ENCODE measurements at places on chromosomes 6 and 20.

DNA sequence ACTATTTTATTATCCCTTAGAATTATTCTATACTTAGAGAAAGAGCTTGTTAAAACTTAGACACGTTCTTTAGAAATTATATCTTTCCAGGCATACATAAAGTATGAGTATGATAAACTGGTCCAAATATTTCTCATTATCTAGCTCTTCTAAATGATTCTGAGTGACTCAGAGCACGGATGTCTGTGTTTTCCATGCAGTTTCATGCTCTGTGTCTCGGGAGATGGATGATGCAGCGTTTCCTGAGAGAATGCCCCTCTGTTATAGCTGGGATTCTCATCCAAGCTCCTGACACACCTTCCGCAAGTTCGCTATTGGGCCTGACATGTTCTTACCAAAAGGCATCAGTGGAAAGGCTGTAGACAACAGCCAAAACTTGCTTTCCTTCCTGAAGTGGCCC, 19.3 kb downstream of the SIRT5 start:
- DNase-seq, result no peak

DNA sequence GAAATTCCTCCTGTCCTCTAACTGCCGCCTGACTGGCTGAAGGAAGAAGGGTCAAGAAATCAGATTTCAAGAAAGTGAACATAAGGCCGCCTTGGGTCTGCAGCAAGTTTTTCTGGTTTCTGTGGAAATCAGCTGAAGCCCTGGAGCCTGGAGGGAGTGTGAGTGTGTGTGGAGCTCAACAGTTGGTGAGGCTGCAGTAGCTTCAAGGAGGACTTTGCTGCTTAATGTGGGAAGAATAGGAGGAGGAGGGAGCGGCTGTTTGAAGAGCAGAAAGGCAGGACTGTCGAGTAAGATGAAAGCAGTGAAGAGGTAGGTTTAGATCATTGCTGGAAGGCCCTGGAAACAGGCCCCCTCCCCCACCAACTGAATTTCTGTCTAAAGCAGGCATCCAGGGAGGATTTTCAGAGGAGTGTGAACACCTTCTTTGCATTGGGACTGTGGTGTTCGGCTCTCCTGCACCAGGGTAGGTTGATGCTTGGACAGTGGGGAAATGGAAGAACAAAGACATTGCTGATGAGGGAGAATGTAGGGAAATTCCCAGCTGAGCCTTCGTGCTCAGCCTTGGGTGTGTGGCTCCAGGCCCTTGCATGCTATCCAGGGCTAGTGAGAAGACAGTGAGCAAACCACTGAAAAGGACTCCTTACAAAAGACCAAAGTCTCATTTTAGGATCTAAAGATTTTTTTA, 79.5 kb upstream of the VSTM2L start:
- no peak for DNase-seq

DNA sequence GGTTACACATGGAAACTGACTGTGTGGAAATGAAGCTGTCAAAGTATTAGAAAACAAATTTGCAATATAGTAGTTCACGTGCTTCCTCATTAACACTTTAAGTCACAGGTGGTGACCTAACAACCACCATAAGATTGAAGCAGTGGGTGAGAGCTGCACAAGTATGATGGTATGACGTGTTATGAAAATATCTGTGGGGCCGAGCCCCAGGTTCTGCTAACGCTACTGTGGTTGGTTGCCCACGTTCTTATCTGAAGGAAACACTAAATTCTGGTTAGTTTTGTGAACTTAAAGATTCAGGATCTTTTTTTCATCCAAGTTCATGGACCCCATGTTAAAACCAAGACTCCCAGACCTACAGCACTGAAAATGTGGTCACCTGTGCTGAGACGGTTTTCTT, 243.0 kb upstream of the RIN2 start:
- DNase-seq, result no peak

- DNase-seq, result no peak
These were observed 29.9 kb upstream of the SLC23A2 start for GRCh38 chr20:5031206-5031557.

DNA sequence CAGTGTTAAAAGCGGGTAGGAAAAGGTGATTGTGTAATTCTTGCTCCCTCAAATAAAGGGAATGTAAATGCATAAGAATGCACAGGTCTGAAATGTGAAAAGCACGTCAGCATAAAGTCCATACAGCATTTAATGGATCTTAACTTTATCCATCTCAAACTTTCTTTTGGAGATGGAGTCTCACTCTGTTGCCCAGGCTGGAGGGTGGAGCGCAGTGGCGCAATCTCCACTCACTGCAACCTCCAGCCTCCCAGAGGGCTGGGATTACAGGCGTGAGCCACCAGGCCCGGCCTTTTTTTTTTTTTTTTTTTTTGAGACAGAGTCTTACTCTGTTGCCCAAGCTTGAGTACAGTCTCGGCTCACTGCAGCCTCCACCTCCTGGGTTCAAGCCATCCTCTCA, 33.4 kb downstream of the RNASET2 start:
- no peak for DNase-seq

DNA sequence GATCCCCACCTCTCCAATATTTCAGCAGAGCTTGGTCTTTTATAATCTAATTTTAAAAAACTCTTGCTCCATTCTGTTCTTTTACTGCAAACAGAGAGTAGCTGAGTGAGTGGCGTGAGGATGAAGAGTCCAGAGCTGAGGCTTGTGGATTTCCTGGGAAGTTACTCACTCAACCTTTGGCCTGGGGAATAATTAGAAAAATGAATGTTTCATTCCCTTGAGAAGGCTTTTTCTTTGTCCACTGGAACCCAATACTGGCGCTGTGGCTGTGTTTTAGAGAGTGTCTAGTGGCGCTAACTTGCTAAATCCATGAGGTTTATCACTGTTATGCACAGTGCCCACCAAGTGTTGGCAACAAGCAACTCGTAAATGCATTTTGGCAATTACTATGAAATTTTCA, 251.5 kb downstream of the HIVEP2 start:
- no peak for DNase-seq

GRCh38 chr6:34390531-34391472, 1.7 kb downstream of the NUDT3 start:
- no peak for DNase-seq

- DNase-seq, result no peak
These were observed 390.7 kb downstream of the PREX1 start for GRCh38 chr20:48437146-48437545.

DNA sequence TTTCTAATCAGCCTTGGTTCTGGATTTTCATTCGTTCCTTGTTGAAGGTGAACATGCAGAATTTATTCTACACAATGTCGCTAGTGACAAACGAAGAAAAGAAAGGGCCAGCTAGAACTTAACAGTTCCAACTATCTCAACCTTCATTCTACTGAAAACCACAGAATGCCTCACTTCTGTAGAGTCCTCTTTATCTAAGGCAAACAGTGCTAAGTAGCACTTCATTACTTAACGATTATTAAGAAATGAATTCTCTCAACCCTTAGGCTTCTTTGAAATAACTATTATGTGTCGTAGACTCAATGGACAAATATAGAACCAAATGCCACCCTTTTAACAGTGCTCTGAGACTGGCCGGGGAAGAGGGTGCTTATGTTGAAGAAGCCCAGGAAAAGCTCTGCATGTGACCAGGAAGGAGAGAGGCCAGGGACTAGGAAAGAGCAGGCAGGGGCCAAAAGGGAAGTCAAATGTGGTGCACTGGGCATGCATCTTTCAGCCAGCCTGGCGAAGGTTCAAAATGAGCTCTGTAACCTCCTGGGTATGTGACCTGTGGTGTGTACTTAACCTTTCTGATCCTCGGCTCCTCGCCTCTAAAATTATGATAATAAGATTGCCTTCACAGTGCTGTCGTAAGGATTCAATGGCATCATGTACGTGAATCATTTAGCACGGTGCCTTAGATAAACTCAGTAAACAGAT, 55.4 kb upstream of the BMP2 start:
- DNase-seq, result no peak

GRCh38 chr20:21340991-21341697, 38.0 kb downstream of the XRN2 start:
- no peak for DNase-seq

Data from GM12864 (cell line).